ENCODE measurements at places on chromosomes 12 and 14. TPM values are rescaled to one million over a fixed set of nuclear protein-coding genes. Genes with fewer than 3 reads are reported as not detected.

- no peak for DNase-seq
These were observed 571 bp downstream of the CPNE6 start for GRCh38 chr14:24071836-24072430.

DNA sequence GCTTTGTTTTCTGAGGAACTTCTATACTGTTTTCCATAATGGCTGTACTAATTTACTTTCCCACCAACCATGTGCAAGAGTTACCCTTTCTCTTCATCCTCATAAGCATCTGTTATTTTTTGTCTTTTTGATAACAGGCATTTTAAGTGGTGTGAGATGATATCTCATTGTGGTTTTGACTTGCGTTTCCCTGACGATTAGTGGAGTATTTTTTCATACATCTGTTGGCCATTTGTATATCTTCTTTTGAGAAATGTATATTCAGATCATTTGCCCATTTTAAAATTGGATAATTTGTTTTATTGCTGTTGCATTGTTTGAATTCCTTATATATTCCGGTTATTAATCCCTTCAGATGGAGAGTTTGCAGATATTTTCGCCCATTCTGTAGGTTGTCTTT, 10.2 kb upstream of the HMGA2 start:
- no peak for DNase-seq

NOS1 gene
- not detected for total RNA-seq

- no peak for DNase-seq
These were observed 16.6 kb downstream of the HIP1R start for GRCh38 chr12:122851820-122852219.

GDF3 gene
- total RNA-seq = not detected

DNA sequence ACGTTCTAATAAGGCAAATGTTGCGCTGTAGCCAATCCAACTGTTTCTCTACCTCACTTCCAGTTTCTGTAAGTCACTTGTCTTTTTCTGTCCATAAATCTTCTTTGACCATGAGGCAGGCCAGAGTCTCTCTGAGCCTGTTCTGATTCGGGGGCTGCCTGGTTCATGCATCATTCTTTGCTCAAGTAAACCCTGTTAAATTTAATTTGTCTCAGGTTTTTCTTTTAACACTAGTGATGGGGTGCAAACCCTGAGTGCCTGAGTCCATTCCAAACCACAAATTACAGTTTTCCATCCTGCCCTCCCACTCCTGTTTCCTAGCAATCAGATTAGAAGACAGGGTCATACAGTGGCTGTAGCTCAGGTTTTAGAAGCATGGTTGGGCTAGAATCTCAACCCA, 41.9 kb downstream of the VWF start:
- no peak for DNase-seq

Data from activated naive CD8-positive, alpha-beta T cell treated with anti-CD3 and anti-CD28 coated beads for 36 hours (primary cell).